ENCODE measurements at places on chromosomes 2 and 18.

DNA sequence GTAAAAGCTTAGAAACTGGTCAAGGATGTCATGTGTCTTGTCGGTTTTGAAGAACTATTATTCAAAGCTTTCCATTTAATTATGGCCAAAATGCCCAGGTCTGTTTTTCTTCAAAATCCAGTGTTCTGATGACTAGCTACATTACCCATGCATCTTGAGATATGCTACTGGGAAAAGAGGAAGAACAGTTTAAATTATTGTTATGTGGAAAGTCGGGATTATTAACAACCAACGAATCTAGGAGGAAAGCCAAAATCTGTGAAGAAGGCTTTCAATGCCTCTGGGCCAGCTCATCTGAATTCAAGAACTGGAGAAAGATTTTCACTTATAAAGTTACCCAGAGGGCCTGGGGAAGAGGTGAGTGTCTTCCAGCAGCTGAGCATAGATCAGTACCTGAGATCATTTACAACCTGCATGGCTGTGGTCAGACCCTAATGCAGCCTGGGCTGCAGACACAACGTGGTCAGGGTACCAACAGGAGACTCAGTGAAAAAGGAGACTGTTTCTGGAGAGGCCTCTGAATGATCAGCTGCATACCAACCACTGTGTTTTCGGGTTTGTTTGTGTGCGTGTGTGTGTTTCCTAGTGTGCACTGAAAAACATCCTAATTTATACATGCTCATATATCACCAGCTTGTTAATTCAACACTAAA lies 308.5 kb downstream of the NRXN1 start:
- DNase-seq, result no peak

DNA sequence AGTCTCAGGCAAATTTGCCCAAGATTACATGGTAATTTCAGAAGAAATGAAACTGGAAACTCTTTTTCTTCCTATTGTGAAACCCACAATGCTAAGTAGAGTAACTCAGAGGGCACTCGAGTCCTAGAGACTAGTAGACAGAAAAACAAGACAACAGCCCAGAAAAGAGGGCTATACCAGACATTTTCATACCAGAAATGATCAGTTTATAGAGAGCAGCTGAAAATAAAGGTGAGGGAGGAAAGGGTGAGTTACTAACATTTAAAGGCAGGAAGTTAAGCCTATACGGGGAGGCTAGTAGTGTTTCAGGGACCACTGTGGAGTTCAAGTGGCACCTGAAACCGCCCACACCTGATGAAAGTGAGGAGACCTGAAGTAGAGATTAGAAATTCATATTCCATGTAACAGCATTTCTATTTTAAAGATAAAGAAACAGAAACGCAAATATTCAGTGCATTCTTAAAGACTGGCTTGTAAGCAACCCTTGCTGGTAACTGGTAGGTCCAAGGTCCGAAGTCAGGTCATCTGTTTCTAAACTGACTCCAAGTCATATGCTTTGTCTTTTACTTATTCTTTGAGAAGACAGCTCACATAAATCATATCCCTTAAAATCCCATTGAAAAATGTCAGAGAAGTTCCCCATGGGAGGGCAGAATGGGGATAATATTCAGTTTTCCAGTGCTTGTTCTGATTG lies 145.1 kb upstream of the ITGB6 start:
- DNase-seq, result no peak

DNA sequence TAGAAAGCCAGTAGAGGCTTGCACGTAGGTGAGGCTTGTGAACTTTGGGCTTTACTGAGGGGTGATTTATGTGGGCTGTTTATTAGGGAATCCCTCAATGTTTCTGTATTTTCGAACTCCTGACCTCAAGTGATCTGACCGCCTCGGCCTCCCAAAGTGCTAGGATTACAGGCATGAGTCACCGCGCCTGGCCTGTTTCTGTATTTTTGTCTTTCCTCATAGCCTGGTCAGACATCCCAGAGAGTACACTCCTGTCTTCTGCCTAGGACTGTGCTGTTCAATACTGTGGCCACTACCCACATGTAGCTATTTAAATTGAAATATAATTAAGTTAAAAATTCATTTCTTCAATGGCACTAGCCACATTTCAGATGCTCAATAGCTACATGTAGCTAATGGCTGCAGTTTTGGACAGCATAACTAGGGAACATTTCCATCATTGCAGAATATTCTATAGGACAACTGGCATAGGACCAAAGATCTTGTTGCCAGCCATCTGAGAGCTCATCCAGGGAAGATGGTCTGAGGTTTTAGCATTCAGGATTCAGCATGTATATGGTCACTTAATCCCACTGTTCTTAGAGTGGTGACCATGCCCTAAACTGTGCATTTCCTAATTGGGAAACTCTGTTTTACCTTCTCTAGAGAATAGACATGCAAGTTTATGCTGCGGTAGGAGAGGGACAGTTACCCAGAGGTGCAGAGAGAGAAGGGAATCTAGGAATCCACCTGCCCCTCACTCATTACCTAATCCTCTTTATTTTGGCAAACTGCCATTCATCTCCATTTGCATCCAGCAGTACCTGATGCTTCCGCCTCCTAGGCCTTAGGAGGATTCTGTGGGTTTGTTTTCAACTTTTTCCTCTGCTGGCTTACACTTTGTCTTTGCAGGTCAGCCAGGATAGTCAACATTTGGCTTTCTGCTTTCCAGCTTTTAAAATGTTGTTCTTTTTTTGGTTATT lies 64.4 kb downstream of the LCLAT1 start:
- DNase-seq, result no peak

- DNase-seq, result no peak
Measured at GRCh38 chr2:191188550-191189093, 37.8 kb upstream of the STAT4 start.

DNA sequence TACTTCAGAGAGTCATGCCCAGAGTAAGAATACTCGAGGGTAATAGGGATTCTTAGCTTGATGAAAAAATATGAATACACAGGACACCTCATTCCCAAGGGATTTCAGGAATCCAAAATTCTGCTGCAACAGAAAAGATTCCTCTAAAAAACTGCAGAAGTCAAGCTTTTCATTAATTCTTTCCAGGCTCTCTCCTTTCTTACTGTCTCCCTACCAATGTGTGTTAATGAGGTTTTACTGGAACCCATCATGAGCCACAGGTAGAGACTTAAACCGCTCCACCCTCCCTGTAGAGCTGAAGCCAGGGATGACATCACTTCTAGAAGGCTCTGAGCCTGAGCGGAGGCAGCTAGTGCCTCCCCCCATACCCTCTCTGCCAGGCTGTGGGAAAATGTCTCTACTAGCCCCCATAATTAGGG lies 3.4 kb downstream of the SDC1 start:
- DNase-seq, result no peak

DNA sequence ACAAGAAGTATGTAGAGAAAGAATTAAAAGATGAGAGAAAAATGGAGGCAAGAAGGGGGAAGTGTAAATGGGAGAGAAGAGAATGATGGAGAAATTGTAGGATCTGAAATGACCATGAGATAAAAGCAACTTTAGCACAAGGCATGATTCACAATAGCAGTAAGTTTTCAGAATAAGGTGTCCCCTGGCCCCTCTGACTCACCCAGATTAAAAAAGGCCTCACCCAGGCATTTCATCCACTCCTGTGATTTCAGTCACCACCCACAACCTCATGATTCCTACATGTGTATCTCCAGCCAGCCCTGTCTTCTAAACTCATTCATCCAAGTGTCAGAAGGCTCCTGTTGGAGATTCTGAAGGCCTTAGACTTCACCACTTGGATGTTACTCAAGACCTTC lies 56.6 kb downstream of the SP100 start:
- DNase-seq, result peak; percentile 39

- no peak for DNase-seq
Measured at GRCh38 chr2:205967391-205968075, 118.4 kb downstream of the INO80D start.
